Endothelial cell of umbilical vein (primary cell): ENCODE measurements at places on chromosomes 1 and 21. TPM values are rescaled to one million over a fixed set of nuclear protein-coding genes. Genes with fewer than 3 reads are reported as not detected.
A peak's percentile ranks its signal among the peaks of the same experiment; 100 is the strongest.

- DNase-seq = no peak
Observed at GRCh38 chr1:38186566-38186965, 140.0 kb upstream of the POU3F1 start.

- DNase-seq = no peak
Observed at GRCh38 chr1:153470707-153471106, 10.3 kb upstream of the S100A7 start.

GRCh38 chr1:153921803-153922075 lies 1.0 kb downstream of the GATAD2B start:
- DNase-seq = peak; percentile 30

The OR2T35 gene
- total RNA-seq = not detected in 2 replicates

The HCRTR1 gene
- 0.93 and 1.4 TPM in 2 replicates for total RNA-seq

- DNase-seq = no peak
Observed at GRCh38 chr21:16594191-16594590, 864.4 kb downstream of the USP25 start.

GRCh38 chr1:214379236-214379970 lies 98.4 kb downstream of the SMYD2 start:
- DNase-seq = no peak

- no peak for DNase-seq
Observed at GRCh38 chr1:157849229-157849875, 7.7 kb upstream of the CD5L start.

- DNase-seq = no peak
Observed at GRCh38 chr1:28519946-28520725, 14.3 kb downstream of the RCC1 start.

The LRRC8D gene
- 23.6 and 37.7 TPM in 2 replicates for total RNA-seq

- no peak for DNase-seq
Observed at GRCh38 chr21:42691901-42692559, 38.6 kb downstream of the PDE9A start.

- DNase-seq = no peak
Observed at GRCh38 chr1:151036356-151036755, at the start of gene BNIPL. TSS of gene BNIPL (plus strand) at chr1:151036586. CDS start at chr1:151036726, 140 bp downstream.

GRCh38 chr21:15445327-15445726 lies 284.5 kb upstream of the USP25 start:
- no peak for DNase-seq

The IFI44 gene
- 9.6 and 11.8 TPM in 2 replicates for total RNA-seq

DNA sequence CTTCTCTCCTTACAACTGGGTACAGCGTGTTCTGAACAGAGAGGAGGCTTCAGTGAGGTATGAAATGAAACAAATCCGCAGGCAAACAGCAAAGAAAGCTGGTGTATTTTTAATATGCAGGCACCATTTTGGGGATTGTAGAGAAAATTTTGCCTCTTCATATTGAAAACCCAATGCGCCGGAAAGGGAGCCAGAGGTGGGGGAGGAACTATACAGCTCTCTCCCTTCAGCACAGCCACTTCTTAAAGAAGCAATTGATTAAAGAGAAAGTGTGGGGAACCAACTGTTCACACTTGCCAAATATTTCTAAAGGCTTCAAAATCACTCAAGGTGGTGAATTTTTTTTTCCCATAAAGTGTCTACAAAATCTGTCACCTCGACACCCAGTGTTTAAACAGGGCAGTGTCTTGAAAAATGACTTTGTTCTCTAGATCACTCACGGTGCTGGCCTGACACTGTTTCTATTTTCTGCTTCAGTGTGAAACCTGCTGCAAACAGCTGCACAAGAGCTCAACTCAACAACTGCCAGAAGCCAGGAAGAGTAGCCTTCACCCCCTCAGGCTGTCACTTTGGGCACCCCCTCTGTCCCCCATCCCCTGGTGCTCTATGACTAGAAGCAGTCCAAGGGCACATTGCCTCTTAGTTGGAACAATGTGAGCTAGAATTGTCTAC lies 123.8 kb upstream of the CTTNBP2NL start:
- no peak for DNase-seq

DNA sequence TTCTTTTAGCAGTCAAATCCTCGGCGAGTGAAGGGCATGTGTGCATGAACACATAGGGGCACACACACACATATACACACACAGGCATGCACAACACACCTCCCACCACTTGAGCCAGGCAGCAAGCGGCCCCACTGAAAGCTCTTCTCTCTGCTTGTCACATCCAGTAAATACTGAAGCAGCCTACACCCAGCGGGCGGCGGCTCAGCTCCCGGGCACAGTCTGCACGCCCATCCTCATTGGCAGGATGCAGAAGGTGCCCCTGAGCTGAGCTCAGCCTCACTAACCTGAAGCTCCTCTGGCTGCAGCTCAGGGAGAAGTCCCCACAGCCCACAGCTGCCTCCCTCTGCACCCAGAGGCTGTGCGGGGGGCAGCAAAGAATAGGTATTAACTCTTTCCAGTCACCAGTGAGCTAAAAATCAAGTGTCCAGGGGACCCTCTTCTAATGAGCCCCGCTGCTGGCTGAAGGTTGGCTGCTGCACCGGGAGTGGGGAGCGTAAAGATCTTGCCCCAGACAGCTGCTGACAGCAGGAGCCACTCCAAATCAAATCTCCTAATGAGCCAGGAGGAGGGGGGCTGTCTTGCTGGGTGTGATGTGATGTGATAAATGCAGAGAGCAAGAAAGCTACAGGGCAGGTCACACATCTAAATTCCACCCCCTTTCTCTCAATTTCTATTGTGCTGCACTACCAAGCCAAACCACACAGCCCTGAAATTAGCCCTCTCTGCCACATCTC lies 12.5 kb downstream of the RGS8 start:
- DNase-seq = no peak

The PTGER3 gene
- total RNA-seq = not detected in 2 replicates

- peak; percentile 11 for DNase-seq
Observed at GRCh38 chr21:16081304-16081703, 351.5 kb downstream of the USP25 start.

DNA sequence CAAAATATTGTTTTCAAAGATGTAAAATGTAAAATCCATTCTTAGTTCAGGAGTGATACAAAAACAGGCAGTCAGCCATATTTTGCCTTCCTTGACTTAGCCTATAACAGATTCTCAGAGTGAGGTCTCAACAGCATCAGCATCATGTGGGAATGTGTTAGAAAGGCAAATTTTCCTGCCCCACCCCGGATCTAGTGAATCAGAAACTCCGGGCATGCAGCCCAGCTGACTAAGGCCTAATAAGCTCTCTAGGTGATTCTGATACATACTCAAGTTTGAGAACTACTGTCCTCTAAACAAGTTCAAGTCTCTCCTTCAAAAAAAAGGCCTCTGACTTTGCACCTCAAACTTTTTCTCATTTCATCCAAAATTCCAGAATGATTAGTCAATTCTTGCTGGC lies 46.9 kb upstream of the PRRC2C start:
- peak; percentile 81 for DNase-seq

DNA sequence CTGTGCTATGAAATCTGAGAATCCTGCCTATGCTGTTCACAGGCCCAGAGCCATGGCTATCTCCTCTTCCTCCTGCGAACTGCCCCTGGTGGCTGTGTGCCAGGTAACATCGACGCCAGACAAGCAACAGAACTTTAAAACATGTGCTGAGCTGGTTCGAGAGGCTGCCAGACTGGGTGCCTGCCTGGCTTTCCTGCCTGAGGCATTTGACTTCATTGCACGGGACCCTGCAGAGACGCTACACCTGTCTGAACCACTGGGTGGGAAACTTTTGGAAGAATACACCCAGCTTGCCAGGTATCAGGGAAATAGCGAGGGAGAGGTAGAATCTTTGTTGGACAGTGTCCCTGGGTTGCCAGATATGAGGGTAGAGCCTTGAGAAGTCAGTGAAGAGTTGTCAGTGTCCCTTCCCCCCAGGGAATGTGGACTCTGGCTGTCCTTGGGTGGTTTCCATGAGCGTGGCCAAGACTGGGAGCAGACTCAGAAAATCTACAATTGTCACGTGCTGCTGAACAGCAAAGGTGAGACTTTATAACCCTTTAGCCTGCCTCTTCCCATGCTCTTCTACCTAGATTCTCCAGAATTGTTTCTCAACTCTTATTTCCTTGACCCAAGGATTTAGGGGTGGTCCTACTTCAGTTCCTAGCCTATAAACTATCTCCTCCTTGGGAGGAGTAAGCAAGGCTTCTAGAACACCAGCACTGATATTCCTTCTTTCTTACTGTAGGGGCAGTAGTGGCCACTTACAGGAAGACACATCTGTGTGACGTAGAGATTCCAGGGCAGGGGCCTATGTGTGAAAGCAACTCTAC lies 1.4 kb downstream of the NIT1 start:
- DNase-seq = peak; percentile 55

GRCh38 chr1:55012661-55013060 lies 13.9 kb downstream of the BSND start:
- DNase-seq = no peak

GRCh38 chr21:18460979-18461378 lies 57.4 kb upstream of the TMPRSS15 start:
- no peak for DNase-seq

DNA sequence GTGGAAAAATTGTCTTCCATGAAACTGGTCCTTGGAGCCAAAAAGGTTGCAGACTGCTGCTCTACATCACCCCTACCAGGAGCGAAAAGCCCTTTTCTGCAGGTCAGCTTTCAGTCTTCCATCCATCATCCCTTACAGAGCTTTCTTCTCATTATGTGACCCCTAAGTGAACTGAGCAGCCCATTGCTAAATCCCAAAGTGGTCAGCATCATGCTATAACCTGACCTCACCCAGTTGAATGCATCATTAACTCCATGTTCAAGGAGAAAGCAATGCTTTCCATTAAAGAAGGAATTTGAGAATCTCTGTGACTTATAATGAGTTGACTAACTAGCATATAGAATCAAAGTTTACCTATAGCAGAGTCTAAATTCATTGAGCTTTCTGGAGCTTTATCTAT lies 10.4 kb upstream of the IL24 start:
- no peak for DNase-seq

DNA sequence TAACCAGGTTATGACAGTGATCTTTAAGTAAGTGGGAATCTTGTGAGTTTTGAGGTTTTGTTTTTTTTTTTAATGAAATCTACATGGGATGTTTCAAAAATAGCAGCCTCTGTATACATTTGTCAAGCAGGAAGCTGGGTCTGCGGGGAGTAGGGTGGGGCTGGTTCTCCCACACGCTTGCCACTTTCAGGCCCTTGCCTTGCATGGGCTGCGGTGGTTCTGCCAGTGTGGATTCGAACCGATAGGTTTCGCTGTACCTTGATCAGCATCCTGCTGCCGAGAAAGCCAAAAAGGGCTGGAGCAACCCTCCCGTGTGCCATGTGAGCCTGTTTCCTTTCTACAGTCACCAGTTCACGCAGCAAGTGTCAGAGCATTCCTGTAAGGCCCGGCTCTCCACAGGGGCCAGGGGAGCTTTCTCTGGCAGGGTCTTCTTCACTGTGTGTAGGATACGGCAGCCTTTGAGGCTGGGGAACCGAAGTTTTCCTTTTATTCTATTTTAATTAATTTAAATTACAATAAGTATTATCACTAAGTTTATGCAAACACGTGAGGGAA lies 79.2 kb upstream of the SAMD11 start:
- no peak for DNase-seq

DNA sequence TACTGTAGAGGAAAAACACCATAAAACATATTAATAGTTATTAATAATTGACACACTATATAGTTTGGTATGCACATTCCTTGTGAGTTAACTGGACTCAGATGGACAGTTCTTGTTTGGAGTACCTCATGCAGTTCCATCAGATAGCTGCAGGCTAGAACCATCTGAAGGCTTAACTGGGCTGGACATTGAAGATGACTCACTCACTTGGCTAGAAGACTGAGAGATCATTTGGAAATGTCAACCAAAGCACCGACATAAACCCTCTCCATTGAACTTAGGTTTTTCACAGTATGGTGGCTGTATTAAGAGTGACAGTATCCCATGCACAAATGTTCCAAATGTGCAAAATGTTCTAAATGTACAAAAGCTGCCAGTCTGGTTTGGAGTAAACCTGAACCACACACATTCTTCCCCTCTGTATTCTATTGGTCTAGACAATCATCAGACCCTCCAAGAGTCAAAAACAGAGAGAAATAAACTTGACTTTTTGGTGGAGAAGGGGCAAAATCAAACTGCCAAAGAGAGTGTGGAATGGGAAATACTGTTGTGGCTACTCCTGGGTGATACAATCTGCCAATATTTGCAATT lies 708.4 kb downstream of the KCNT2 start:
- DNase-seq = no peak

- DNase-seq = no peak
Observed at GRCh38 chr1:35442734-35443133, 114.5 kb downstream of the KIAA0319L start.

DNA sequence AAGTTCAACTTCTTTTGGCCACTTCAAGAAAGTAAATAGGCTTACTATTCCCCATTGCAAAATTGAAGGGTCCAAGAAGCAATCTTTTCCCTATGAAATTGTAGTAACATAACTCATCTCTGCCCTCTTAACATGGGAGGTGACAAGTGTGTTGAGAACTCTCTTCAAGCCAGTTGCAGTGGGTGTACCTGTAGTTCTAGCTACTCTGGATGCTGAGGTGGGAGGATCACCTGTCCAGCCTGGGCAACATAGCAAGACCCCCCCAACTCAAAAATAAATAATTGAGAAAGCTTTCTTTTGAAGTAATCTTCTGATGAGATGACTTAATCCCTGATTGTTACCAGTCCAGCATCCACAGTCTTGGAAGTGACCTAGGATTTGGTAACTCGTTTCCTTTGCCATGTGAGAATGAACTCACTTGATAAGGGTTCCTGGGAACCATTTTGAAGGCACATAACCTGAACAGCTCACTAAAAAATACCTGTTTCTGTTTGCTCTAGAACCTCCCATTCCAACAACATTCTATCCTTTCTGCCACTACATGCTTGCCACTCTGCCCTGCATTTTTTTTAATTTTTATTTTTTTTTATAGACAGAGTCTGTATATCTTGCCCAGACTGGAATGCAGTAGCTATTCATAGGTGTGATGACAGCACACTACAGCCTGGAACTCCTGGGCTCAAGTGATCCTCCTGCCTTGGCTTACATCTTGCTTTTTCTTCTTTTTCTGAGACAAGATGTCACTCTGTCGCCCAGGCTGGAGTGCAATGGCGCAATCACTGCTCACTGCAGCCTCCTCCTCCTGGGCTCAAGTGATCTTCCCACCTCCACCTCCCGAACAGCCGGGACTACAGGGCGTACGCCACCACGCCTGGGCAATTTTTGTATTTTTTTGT lies 1.4 kb upstream of the IPO9 start:
- DNase-seq = no peak

DNA sequence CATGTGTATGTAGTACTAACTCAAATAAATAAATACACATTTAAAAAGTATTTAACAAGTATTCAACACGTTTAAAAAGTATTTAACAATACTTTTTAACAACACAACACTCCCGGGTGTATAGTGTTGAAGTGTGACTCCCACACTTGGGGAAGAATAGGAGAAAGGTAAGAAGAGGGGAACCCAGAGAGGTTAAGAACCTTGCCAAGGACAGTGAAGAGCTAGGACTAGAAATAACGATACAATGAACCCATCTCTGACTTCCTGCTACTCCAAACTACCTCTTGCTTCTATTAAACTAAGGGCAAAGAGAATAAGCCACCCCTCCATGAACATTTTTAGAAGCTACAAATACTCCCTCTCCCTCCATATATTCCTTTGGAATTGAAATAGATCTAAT lies 1.7 kb upstream of the GFI1 start:
- no peak for DNase-seq

- DNase-seq = no peak
Observed at GRCh38 chr1:87437663-87438295, 109.1 kb downstream of the LMO4 start.

GRCh38 chr1:223106856-223107255 lies 36.2 kb downstream of the TLR5 start:
- DNase-seq = peak; percentile 56
